ENCODE measurements at places on chromosomes 7 and 10. TPM values are rescaled to one million over a fixed set of nuclear protein-coding genes. Genes with fewer than 3 reads are reported as not detected.

The BAMBI gene
- 1.3 TPM for total RNA-seq

The PNLIPRP3 gene
- total RNA-seq: not detected

The TLX1 gene
- 0.15 TPM for total RNA-seq

The PLEKHS1 gene
- not detected for total RNA-seq

The MMS19 gene
- total RNA-seq: 70.1 TPM

The CTAGE4 gene
- total RNA-seq: 0.30 TPM

The TAS2R5 gene
- 0.32 TPM for total RNA-seq

The GPR85 gene
- total RNA-seq: 1.2 TPM

The PYROXD2 gene
- total RNA-seq: 2.3 TPM

The BMPR1A gene
- total RNA-seq: 0.65 TPM

The AKR1C1 gene
- 3.2 TPM for total RNA-seq

The HTR5A gene
- not detected for total RNA-seq

The FKBP6 gene
- not detected for total RNA-seq

The DCLRE1C gene
- 8.5 TPM for total RNA-seq

The FANK1 gene
- 1.6 TPM for total RNA-seq

The GALNT17 gene
- total RNA-seq: not detected

The BLNK gene
- total RNA-seq: not detected

The FXYD4 gene
- not detected for total RNA-seq

The TWNK gene
- total RNA-seq: 10.9 TPM

The ZNF804B gene
- total RNA-seq: not detected

The LDB3 gene
- not detected for total RNA-seq

The PILRA gene
- not detected for total RNA-seq

The SKIDA1 gene
- total RNA-seq: 0.46 TPM

The GLRX3 gene
- total RNA-seq: 114 TPM

The C10orf105 gene
- 0.15 TPM for total RNA-seq

The PAPOLB gene
- 0.15 TPM for total RNA-seq

The ACADSB gene
- 4.9 TPM for total RNA-seq

The GRID2IP gene
- not detected for total RNA-seq

The SPDYE2B gene
- total RNA-seq: not detected

The CYP17A1 gene
- total RNA-seq: not detected

The MMD2 gene
- total RNA-seq: not detected

The VIPR2 gene
- total RNA-seq: not detected

The XRCC2 gene
- 4.4 TPM for total RNA-seq

The SFRP5 gene
- total RNA-seq: not detected

The CHCHD3 gene
- 92.7 TPM for total RNA-seq

The HDAC9 gene
- 0.65 TPM for total RNA-seq
